ENCODE measurements at places on chromosomes 3 and 15. TPM values are rescaled to one million over a fixed set of nuclear protein-coding genes. Genes with fewer than 3 reads are reported as not detected.

DNA sequence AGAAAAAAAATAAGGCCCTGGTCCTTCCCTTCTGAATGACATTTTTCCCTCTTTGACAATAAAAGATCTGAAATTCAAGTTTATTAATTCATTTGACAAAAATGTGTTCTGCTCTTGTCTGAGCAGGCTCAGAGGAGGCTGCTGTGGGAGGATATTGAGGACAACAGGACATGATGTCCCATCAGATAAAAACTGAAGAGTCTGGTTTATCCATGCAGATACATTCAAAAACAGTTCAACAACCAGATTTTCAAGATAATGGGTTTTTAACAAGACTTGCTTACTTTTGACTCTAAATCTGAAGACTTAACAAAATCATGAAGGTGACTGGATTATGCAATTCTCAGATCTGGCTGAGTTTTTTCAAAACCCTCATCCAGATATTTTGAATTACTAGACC lies 36.9 kb upstream of the STRIT1 start:
- no peak for DNase-seq

- no peak for DNase-seq
Observed at GRCh38 chr3:30314757-30315325, 291.6 kb upstream of the TGFBR2 start.

The SLC9C1 gene
- total RNA-seq = not detected

DNA sequence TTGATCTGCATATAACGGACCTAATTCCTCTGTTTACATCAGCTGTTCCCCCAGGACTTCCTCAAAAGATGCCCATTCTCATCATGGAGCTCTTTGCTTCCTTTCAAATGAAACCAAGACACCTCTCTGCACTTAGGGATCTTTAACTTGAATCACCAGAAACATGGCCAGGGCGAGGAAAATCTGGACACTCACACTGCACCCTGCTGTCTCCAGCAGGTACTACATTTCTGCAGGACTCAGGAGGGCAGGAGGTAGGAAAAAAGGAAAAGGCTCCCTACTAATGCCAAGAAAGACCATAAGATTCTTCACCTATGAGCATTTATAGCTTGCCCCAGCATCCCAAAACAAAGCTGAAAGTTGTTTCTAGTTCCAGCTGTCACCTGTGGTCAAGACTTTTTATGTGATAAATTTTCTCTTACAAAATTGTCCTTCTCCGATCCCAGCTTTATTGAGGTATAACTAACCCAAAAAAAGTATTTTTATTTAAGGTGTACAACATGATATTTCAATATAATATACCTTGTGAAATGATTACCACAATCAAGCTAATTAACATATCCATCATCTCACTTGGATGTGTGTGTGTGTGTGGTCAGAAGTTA lies 87.3 kb upstream of the C15orf61 start:
- peak; percentile 54 for DNase-seq

GRCh38 chr3:195046441-195046840 lies 224.5 kb downstream of the XXYLT1 start:
- DNase-seq = no peak
